ENCODE measurements at places on chromosomes 16 and 17.
A peak's percentile ranks its signal among the peaks of the same experiment; 100 is the strongest.

DNA sequence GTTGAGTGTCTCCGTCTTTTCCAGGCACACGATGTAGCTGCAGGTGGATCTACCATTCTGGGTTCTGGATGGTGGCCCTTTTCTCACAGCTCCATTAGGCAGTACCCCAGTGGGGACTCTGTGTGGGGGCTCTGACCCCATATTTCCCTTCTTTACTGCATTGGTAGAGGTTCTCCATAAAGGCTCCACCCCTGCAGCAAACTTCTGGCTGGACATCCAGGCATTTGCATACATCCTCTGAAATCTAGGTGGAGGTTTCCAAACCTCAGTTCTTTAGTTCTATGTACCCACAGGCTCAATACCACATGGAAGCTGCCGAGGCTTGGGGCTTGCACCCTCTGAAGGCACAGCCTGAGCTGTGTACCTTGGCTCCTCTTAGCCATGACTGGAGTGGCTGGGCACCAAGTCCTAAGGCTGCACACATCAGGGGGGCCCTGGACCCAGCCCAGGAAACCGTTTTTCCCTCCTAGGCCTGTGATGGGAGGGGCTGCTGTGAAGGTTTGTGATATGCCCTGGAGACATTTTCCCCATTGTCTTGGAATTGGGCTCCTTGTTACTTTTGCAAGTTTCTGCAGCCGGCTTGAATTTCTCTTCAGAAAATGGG, 14.0 kb downstream of the ABCC1 start:
- DNase-seq, result no peak

DNA sequence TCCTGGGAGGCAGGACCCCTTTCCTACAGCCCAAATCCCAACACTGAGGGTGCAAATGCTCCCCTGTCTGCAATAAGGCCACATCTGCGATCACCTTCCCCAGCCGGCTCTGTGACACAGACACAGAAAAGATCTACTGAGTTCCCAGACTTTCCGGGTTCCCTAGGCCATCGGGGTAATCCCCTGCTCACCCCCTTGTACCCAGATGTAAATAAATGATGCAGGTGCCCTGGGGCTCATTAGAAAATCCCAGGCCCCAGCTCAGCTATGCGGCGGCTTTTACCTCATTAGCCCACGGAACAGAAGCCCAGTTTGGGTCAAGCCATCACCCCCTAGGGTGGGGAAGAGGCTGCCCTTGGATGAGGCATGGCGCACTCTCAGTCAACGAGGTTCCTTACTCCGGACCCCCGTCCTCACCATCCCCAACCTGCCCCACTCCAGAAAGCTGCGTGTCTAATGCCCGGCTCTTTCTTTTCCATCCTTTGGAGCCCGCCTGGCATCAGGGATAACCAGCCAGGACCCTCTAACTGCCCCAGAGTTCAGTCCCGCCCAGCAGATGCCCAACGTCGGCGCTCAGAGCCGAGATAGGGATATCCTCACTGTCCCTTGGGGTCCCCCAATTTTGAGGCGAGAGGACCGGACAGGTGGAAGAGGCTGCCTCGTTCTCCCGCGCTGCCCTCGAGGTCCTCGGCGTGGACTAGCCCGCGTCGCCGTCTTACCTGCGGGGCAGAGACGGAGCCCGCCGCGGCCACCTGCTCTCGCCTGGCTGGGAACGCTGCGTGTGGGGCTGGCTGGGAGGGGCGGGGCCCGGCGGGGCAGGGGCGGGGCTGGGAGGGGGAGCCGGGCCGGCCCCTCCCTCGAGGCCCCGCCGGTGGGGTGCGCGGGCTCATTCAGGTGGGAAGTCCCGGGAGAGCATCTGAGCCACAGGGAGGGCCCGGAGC, at the start of gene ZNF385C:
TSS of gene ZNF385C (minus strand) at position 783 of the 941 bp plus-strand sequence. CDS start 35,417 bp downstream, outside the sequence.
- DNase-seq, result peak; percentile 86

DNA sequence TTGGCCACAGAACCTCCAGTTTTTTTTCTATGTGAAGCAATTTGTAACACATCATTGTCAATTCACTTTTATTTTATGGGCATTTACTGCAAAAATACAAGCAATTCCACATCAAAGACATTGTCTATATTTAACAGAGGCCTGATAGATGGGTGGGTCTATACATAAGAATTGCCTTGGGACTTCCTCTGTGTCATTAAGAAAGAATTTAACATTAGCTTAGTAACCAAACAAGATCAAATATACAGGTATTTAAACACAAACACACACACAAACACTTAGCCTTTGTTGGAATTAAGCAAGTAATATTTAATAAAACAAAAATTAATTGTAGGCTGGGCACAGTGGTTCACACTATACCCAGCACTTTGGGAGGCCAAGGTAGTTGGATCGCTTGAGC, 4.3 kb upstream of the PITPNC1 start:
- no peak for DNase-seq

DNA sequence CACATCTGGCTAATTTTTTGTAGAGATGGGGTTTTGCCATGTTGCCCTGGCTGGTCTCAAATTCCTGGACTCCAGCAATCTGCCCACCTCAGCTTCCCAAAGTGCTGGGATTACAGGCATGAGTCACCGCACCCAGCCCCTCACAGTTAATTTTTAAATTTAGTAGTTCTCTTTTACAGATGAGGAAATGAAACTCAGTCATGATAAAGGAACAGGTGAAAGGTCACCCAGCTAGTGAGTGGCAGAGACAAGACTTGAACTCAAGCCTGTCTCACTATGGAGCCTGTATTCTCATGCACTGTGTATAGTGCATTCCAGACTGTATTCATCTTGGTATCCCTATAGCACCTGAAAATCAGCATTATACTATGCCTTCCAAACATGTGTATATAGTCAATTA, 77.1 kb upstream of the WSB1 start:
- no peak for DNase-seq

DNA sequence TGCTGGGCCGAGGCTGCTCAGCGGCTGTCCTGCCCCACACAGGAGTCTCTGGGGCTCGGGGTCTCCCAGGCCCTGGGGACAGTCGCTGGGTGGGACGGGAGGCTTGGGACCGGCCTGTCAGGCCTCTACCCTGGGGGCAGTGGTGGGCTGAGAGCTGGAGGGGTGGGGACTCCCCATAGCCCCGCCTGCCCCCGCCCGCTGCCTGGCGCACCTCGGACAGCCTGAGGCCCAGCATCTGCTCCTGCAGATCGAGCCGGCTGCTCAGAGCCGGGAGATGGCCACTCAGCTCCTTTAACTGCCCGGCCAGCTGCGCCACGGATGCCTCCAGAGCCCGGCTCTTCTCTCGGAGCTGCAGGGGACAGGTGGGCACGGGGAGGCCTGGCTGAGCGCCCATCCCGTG, 6.7 kb downstream of the PERCC1 start:
- DNase-seq, result no peak

DNA sequence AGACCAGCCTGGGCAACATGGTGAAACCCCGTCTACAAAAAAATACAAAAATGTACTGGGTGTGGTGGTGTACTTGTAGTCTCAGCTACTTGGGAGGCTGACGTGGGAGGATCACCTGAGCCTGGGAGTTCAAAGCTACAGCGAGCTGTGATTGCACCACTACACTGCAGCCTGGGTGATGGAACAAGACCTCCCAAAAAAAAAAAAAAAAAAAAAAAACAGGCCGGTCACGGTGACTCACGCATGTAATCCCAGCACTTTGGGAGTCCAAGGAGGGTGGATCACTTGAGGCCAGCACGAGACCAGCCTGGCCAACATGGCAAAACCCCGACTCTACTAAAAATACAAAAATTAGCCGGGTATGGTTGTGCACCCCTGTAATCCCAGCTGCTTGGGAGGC, 12.7 kb upstream of the APPBP2 start:
- no peak for DNase-seq

- DNase-seq, result no peak
Measured at GRCh38 chr16:81462683-81463082, 18.1 kb downstream of the CMIP start.

DNA sequence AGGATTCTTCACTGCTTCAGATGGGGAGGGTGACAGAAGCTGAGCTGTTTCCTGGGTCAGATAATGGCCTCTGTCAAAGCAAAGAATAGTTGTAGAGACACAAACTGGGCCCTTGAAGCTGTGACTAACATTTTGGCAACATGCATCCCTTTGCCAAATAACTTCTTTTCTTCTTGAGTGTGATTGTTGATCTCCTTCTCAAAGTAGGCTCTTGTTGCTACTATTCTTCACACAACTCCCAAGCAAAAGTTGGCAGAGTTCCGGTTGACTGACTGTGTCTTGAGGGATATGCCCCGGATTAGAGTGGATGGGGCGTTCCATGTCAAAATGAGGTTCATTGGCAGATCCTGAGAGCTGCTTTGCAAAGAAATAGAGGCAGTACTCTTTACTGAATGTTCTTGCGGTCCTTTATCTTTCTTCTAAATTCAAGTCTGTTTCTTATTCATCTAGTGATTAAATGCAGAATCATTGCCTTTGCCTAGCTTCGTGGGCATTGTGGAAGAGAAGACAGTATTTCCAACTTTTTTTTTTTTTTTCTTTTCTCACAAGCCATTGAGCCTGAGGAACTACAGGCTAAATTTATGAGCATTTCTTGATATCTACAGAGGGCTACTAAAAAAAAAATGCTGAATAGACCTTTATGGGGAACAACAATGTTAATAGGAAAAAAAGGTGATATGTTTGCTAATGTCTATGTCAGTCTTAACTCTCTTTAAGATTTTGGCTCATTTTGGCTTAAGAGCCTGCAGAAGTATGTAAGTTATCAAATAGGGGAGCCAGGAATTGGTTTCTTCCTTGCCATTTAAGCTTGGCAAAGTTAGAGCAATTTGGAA, 5.8 kb downstream of the WIPF2 start:
- DNase-seq, result no peak
